ENCODE measurements at places on chromosomes 3 and 15.

DNA sequence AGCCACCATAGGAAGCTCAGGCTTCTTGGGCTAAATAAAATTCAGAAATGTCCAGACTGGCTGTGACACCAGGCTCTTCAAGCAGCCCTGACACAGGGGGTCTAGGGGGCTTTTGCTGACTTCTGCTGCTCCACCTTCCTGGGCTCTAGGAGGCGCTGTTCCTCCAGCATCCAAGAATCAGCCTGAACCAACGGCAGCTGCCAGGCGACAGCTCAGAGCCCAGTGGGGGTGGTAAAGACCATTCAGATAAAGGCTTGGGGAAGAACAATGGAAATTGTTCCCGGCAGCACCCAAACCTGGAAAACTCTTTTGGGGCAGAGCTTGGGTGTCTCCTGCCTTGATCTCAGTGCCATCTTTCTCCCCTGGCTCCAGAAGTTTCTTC lies 21.6 kb upstream of the PSTPIP1 start:
- peak; percentile 60 for DNase-seq

DNA sequence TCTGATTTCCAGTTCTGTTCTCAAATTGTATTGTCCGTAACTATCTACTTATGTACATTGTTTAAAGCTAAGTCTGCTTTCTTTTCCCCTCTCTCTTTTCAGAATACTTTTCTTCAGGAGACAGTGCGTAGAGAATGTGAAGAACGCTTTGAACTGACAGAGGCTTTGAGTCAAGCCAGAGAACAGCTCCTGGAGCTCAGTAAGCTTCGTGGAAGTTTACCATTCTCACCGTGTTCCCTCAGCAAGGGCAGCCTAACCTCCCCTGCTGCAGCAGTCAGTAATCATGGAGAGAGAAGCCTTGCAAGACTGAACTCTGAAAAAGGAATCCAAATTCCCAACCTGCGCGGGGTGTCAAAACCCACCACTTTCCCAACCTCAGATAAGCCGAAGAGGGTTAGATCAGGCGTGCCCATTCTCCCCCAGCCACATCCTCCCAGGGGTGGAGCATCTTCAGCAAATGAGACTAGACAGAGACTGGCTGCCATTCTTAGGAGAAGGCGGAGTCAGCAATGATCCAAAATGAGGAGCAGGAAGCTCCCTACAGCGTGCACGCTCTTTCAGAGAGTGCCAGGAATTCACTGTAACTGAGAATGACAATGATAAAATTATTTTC lies 114.6 kb downstream of the CCNL1 start:
- no peak for DNase-seq

GRCh38 chr15:69388260-69388705 lies 25.9 kb upstream of the KIF23 start:
- DNase-seq, result no peak

DNA sequence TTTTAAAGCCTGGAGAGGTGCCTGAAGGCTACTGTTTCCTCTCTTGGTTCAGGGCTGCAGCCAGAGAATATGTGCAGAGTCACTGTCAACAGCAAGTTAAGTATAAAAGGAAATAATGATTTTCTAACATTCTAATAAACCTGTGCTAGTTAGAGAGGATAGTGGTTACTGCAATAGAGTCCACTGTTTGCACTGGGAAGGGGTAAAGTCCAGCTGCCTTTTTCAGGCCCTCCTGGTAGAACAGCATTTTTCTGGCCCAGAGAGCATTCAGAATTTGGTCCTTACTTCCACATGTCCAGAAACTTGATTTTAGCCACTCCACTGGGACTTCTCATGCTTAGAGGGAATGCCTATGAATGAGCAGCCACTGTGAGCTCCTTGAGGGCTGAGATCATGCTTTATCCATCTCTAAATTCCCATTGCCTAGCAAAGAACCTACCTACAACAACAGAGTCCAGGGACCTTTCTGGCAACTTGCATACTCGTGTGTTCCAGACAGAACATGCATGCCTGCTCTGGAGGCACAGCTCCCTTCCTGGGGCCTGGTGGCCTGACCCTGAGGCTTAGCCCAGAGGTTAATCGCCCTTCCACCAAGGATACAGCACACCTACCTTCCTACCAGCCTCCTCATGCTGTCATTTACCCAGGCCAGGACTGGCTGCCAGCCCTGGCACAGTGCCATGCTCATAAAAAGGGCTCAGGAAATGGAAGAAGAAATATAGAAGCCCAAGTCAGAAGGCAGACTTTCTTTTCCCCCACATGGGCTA lies 50.3 kb upstream of the ATP13A3 start:
- no peak for DNase-seq

DNA sequence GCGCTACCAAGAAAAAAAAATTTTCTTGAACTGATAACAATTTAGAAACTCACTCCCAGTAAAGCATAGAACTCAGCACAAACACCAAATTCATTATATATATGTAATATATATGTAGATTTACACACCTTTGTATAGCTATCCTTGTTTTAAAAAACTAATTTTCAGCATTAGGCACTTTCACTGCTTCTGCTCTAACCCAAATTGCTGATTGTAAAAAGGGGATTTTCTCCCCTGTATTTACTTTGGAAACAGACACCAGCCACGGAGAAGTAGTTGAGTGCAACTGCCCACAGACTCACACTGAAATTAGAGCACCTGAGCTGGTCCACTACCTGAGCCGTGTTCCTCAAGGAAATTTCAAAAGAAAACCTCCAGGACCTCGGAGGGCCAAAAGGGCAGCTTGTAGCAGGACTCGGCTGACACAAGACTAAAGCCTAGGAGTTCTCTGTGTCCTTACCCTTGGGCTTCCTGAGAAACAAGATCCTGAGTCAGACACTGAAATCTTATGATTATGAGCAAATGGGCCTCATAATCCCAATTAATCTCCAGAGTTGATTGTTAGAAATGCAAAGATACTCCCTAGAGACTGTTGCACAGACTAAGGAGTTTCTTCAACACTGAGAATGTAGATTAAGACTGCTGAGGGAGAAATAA lies 106.0 kb downstream of the TNIK start:
- DNase-seq, result no peak

GRCh38 chr3:84100861-84101260 lies 857.9 kb upstream of the CADM2 start:
- DNase-seq, result no peak

DNA sequence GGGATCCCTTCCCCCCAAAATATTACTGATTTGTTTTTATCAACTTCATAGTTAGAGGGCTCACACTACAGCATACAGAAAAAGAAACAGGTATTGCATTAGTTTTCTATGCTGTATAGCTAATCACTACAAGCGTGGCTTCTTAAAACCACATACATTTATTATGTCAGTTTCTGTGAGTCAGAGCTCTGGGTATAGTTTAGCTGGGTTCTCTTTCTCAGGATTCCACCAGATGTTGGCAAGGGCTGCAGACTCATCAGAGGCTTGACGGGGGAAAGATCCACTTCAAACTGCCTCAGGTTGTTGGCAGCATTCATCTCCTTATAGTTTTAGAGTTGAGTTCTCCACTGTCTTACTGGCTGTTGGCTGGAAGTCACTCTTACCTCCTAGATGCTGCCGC lies 328.0 kb downstream of the NLGN1 start:
- no peak for DNase-seq

Measured in T-helper 2 cell treated with Interferon-gamma antibody and Interleukin-4, amounts not matched to agents 5 μg/mL and 100 μg/mL, for 36 hours (primary cell).